ENCODE measurements at places on chromosomes 7 and 10.

- no peak for DNase-seq
These were observed 40.5 kb upstream of the CAMK1D start for GRCh38 chr10:12308736-12309375.

- no peak for DNase-seq
These were observed 17.6 kb downstream of the ITGB8 start for GRCh38 chr7:20348125-20348807.

GRCh38 chr7:149736478-149737360 lies 36.7 kb downstream of the ZNF467 start:
- DNase-seq: no peak

GRCh38 chr10:48247680-48248079 lies 26.8 kb downstream of the FRMPD2 start:
- DNase-seq: no peak

DNA sequence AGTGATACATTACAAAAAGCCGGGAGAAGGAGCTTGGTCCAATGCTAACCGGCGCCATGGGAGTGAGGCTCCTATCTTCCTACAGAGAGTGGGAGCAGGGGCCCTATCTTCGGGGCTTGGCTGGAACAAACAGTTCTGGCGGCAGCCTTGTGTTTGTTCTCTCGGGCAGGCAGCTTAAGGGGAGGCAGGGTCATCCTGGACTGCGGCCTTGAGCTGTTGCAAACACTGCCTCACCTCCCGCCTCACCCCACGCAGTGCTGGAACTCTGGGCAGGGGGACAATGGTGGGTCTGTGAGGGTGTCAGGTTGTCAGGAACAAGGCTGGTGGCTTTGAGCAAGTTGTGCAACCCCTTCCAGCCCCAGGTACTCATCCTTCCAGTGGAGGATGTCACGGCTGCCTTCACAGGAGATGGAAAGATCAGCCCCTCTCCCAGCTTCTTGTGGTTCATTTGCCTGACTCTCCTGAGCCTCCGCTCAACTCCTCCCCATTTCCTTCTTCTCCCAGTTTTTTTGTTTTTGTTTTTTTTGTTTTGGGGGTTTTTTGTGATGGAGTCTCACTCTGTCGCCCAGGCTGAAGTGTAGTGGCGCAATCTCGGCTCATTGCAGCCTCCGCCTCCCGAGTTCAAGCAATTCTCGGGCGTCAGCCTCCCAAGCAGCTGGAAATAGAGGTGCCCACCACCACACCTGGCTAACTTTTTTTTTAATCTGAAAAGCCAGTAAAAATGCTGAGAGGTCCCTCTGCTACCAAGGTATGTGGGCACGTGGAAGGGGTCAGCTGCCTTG lies 57.4 kb downstream of the SPOCK2 start:
- DNase-seq: no peak

DNA sequence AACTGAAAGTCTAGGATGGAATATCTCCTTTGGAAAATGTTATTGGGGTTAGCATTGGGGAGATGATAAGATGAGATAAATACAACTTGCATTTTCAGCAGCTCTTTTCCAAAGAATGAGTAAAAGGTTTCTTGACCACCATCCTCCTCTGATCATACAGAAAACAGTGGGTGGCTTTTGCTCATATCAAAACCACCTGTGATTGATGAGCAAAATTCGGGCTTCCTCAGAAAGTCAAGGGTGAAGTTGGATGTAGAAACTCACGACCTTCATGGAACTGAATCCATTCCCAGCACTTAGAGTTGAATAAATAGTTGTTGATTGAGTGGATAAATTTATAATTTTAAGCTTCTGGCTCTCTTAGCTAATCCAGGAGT lies 158.4 kb downstream of the DNAJB6 start:
- no peak for DNase-seq

DNA sequence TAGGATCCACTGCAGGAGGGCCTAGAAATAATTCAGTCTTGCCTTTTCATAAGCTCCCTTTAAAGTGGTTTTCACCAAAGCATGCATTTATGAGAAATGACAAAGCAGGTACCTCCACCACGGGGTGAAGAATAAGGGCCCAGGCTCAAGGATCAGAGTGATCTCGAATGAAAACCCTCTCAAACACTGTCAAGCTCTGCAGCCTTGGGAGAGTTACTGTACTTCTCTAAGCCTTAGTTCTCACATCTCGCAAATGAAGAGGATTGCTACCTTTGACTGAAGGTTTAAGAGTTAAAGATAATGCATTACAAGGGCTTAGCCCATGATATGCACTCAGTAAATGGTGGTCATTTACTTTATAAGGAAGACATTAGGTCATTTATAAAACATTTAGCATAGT lies 81.7 kb downstream of the CUBN start:
- no peak for DNase-seq

DNA sequence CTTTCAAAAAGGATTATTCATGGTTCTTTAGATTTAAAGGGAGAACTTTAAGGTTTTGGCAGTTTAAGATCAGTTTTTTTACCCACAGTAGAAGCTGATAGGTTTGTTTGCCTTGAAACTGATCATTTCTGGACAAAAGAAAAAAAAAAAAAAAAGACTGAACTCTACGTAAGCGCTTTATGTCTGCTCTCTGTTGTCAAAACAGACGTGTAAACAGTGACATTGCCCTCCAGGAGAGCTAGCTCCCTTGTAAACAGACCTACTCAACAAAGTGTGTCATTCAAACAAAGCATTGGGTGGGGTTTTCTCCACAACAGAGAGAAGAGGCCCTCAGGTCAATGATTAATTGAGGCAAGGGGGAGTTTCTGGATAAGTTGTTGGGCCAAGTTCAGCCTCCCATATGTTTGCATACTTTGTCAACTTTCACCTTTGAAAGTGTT lies 568.1 kb upstream of the LRRN3 start:
- no peak for DNase-seq

DNA sequence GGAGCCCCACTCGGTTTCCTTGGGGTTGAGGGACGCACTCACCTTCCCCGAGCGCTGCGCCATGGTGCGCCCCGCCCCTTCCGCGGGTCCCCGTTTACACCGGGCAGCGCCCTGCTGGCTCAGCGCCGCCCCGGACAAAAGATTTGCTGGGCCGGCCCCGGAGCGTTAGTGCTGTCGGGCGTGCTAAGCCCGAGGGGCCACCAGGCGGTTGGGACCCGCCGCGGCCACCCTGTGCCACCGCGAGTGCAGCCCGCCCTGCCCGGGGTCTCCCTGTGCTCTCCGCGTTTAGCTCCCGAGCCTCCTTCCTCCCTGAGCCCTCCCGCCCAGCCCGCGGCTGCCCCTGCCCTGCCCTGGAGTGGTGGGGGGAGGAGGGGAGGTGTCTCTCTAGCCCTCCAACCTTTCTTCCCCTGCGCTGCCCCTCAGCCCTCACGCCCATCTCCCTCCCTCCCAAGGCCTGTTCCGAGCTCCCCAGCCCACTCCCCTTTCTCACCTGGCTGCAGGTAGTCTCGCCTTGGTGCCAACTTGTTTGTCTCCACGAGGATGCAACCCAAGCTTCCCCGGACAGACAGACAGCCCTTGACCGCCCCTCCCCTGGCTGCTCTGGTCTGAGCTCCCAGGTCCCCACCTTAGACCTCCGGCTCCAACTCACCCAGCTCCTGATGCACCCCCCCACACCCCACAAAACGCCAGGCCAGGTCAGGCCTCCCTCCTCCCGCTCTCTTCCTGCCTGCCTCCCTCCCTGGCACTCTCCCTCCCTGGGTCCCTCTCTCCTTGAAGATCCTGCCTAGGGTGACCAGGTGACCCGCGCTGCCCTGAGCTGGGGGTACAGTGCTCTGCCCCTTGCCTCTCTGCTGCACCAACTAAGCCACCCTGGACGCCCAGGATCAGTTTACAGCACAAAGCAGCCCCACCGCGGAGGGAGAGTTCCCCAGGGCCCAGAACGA lies at the start of gene CRYGN:
Gene CRYGN (minus strand): TSS at position 287 of the 944 bp plus-strand sequence. CDS start 224 bp downstream, at position 63.
- DNase-seq: no peak

DNA sequence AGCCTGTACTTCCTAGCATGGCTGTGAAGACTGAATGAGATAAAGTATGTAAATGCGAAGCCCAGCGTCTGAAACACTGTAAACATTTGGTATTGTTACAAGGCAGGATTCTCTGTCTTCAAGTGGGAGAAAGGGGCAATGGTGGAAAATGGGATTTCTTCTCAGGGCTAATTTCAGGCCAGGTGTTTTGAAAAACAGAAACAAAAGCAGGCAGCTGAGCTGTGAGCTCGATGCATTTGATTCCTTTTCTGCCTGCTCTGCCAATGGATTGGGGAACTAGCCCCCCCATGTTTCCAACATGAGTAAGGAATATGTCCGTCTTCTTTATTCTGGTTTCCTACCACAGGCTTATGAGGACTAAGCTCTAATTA lies 732.1 kb upstream of the AUTS2 start:
- DNase-seq: no peak

GRCh38 chr10:3948843-3949242 lies 163.8 kb upstream of the KLF6 start:
- peak; percentile 45 for DNase-seq

GRCh38 chr7:78066599-78066998 lies 268.0 kb downstream of the PHTF2 start:
- DNase-seq: no peak

GRCh38 chr7:100896732-100897608 lies 1.3 kb upstream of the ACHE start:
- DNase-seq: peak; percentile 49

DNA sequence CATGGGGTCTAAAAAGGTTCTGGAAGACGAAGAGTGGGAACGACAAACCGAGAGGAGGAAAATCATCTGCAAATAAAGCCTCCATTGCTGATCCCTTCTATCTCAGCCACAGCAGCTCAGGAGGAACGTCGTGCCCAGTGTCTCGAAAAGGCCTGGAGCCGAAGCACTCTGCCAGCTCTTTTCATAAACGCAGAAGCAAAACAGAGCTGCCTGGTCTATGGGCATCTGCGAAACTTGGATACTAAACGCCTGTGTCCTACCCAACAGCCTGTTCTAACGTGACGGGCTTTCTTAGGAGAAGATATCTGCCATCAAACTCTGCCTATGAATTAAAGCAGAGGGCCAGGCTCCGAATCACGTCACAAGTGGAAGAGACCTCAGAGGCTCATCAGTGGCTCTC lies 68.7 kb downstream of the GNA12 start:
- DNase-seq: no peak

DNA sequence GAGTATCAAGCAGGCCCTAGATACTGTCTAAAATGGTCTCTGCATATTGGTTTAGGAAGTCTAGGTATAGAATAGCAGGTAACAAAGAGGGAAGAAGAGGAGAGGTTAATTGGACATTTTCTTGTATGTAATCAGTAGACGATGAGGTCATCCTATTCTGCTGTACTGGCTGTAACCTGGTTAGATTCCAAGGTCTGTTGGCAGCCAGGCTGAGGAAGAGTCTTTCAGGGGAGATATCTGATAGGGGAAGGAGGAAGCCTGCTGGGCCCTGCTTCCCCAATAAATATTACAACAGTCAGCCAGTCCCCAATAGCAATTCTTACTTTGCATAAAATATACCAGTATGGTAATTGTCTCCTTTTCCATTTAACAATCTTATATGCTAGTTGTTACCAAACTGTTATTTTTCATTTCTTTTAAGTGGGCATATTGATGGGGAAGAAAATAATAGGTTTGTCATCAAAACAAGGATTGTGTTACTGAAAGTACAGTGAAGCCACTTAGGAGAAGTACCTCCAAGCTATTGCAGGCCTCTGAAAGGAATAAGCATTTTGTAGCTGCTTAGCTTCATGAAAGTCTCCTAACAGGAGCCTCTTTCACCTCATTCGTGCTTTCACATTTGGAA lies 186.4 kb downstream of the LRRC4 start:
- peak; percentile 23 for DNase-seq

GRCh38 chr7:7931626-7932025 lies 37.0 kb upstream of the GLCCI1 start:
- DNase-seq: no peak

DNA sequence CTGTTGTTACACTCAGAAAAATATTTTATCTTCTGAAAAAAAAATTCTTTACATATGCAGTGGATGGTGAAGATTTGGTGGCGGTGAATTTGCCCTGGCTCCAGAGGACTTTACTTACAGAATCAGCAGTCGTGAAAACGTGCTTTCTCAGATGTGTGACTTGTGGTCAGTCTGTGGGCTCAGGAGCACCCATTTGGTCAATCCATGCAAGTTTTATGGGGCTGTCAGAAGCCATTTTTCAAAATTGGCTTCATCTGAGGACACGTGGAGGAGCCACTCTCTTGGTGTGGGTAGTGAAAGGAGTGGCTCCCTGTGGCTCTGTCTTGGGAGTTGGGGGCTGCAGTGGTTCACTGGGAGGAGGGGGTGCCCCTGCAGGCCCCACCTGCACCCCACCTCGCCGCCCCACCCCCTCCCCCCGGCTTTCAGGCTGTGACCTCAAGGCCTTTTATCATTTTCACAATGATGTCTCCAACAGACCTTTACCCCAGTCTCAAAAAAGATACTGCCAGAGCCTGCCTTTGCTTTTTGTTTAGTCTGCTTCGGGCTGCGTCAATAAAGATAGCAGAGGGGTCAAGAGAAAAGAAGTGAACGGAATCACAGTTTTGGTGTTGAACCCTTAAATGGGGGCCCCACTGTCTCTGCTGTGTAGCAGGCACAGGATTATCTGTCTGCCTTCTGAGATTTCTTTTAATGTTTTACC lies 137.4 kb downstream of the MGMT start:
- no peak for DNase-seq

GRCh38 chr10:119602241-119603095 lies 5.7 kb upstream of the TIAL1 start:
- DNase-seq: peak; percentile 20

GRCh38 chr10:30827531-30828120 lies 198.1 kb upstream of the LYZL2 start:
- no peak for DNase-seq

- DNase-seq: no peak
These were observed 39.4 kb upstream of the SLC29A3 start for GRCh38 chr10:71279590-71280170.

DNA sequence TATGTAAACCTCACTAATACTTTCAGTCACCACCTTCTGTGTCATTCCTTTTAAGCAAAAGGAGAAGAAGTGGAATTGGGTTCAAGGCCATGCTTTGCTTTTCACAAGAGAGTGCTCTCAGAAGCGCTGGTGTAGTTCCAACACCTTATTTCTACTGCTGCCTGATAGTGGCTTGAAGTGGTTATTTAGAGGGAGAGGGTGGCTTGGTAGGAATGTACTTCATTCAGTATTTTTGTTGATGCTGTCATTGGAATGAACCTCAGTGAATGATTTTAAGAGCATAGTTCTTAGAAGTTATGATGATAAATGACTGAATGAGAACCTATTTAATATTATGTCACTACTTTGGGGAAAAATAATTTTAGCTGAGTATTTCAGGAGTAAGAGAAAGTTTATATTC lies 396.7 kb downstream of the EXOC4 start:
- no peak for DNase-seq

- DNase-seq: peak; percentile 37
These were observed 607.8 kb downstream of the PTPRN2 start for GRCh38 chr7:157979636-157980340.

- no peak for DNase-seq
These were observed 21.5 kb upstream of the OGDHL start for GRCh38 chr10:49783645-49784044.

- DNase-seq: no peak
These were observed 6.5 kb downstream of the ZSWIM8 start for GRCh38 chr10:73791871-73792400.

Data from Daoy (cell line).